Upper lobe of right lung (tissue), 1 donor: ENCODE measurements at places on chromosomes 16 and 17. TPM values are rescaled to one million over a fixed set of nuclear protein-coding genes. Genes with fewer than 3 reads are reported as not detected.

- no peak for DNase-seq
Observed at GRCh38 chr17:9860851-9861250, 35.1 kb downstream of the GLP2R start.

DNA sequence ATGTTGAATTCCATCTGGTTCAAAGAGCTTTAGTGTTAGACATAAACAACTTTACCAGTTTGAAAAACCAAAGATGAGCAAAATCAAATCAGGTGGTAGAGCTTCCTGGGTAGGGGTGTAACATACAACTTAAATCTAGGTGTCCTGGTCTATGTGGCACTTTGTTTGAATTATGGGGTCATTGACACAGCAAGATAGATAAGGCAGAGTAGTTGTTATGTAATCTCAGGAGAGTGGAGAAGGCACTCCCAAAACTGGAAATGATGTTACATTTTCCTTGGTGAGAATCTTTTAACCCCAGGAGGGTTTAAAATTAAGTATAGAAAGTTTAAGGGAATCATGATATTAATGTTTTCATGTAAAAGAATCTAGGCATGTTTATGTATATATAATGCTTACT, 31.9 kb downstream of the CCDC42 start:
- DNase-seq: no peak

SLC6A2 gene
- not detected for total RNA-seq

GRCh38 chr16:23420011-23420410, 33.0 kb downstream of the COG7 start:
- no peak for DNase-seq

DNA sequence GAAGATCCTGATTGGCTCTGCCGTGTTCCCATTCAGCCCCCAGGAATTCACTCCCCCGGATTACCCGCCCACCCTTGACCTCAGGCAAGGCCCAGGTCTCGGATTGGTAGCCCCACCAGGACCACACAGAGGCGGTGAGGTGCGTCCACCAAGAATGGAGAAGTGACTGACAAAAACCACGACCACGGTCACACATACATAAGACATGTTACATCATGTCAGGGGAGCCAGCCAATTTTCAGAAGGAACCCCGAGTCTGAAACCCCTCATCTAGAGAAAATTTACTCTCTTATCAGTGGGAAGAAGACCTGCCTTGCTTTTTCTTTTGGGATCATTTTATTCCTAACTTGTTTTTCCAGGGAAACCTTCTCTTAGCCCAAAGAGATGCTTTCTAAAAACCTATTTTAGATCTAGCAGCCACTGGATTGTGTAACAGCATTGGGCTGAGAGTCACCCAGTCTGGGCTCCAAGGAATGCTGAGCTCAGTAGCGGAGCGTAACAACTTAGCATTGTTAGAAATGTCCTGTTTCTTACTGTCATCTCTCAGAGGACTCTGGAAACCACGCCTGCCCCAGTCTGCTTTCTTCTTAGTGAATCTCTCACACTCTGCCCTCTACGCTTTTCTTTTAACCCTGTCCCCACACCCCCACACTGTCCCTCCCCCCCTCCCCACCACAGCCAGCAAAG, 164.1 kb downstream of the CMIP start:
- no peak for DNase-seq

CD300LB gene
- total RNA-seq: 1.3 TPM

DNA sequence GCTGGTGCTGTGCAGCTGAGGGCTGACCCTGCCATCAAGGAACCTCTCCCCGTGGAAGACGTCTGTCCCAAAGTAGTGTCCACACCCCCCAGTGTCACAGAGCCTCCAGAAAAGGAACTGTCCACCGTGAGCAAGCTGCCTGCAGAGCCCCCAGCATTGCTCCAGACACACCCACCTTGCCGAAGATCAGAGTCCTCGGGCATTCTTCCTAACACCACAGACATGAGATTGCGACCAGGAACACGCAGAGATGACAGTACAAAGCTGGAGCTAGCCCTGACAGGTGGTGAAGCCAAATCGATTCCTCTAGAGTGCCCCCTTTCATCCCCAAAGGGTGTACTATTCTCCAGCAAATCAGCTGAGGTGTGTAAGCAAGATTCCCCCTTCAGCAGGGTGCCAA, 20.5 kb downstream of the AKAP1 start:
- DNase-seq: no peak

ANKRD40CL gene
- total RNA-seq: not detected
